ENCODE measurements at places on chromosomes 2 and 18. TPM values are rescaled to one million over a fixed set of nuclear protein-coding genes. Genes with fewer than 3 reads are reported as not detected.

GRCh38 chr2:72263776-72264060, 116.1 kb upstream of the CYP26B1 start:
- H3K4me1 ChIP-seq, result no peaks in the 10 kb centered on the region
- H3K27me3 ChIP-seq, result no peaks in the 10 kb centered on the region
- H3K4me3 ChIP-seq, result no peak overlapping the region
- no peaks in the 10 kb centered on the region for H3K36me3 ChIP-seq

GRCh38 chr2:205556841-205557539, 125.3 kb upstream of the NRP2 start:
- H3K4me1 ChIP-seq, result no peaks in the 10 kb centered on the region
- no peak overlapping the region for H3K27ac ChIP-seq
- H3K4me3 ChIP-seq, result no peak overlapping the region
- H3K36me3 ChIP-seq, result no peaks in the 10 kb centered on the region
- DNase-seq, result no peak

GRCh38 chr2:37600735-37601134, 70.7 kb downstream of the CDC42EP3 start:
- H3K36me3 ChIP-seq, result no peaks in the 10 kb centered on the region
- no peaks in the 10 kb centered on the region for H3K27me3 ChIP-seq
- no peak for DNase-seq
- no peak overlapping the region for H3K4me3 ChIP-seq

DNA sequence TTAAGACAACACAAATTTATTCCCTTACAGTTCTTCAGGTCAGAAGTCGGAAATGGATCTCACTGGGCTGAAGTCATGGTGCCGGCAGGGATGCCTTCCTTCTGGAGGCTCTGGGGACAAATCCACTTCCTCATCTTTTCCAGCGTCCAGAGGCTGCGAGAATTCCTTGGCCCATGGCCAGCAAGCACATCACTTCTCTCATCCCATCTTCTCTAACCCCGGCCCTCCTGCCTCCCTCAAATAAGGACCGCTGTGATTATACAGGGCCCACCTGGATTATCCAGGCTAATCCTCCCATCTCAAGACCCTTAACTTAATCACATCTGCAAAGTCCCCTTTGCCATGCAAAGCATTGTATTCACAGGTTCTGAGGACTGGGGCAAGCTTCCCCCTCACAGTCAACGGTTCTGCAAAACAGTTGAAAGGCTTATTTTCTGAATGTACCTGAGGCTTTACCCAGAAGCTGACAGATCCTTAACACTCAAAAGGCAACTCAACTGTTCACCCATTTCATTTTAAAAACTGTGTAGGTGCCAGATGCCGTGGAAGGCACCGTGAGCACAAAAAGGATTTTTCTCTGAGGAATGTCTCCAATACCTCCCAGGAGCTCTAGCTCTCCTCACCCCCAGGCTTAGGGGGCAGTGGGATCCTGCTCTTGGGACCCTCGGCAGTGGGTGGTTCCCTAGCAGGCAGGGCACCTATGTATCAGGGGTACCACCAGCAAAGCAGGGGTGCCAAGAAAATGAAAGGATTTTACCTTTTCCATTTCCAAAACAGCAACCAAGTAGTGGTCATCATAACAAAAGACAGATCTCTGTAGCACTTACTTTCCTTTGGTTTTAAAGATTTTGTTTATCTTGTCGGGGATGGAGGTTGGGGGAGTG, 84.0 kb downstream of the KCTD1 start:
- peaks cover 33% of the 10 kb centered on the region for H3K4me1 ChIP-seq
- no peaks in the 10 kb centered on the region for H3K27me3 ChIP-seq
- no peak for DNase-seq
- peaks cover 27% of the 10 kb centered on the region for H3K36me3 ChIP-seq

DNA sequence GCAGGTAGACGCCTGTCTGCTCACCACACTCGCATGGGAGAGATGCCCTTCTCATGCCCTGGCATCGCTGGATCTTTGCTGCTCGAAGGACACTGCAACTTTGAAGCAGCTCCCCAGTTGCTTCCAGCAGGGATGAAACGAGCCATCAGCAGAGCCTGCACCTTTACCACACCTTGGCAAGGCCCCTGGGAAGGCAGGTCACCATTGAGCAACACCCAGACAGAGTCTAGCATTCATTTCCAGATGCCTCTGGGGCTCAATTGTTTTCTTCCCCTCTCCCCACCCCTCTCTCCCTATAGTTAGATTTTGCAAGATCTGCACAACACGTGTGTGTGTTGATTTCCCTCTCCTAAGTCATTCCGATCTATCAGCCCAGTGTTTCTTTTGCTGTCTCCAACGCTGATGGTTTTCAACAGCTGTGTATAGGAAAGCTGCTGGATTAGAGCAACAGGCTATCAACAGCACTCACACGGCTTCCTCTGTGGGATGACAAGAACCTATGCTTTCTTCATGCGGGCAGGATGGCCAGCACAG, 25.6 kb upstream of the INHBB start:
- no peak overlapping the region for H3K27ac ChIP-seq
- no peak overlapping the region for H3K4me3 ChIP-seq
- no peaks in the 10 kb centered on the region for H3K4me1 ChIP-seq
- no peaks in the 10 kb centered on the region for H3K36me3 ChIP-seq
- no peak for DNase-seq

- DNase-seq, result no peak
- no peak overlapping the region for H3K4me3 ChIP-seq
- H3K27me3 ChIP-seq, result peaks cover 16% of the 10 kb centered on the region
- H3K4me1 ChIP-seq, result no peaks in the 10 kb centered on the region
- no peak overlapping the region for H3K27ac ChIP-seq
- no peaks in the 10 kb centered on the region for H3K36me3 ChIP-seq
These were observed 45.9 kb upstream of the ATP5MC3 start for GRCh38 chr2:175227393-175227792.

DNA sequence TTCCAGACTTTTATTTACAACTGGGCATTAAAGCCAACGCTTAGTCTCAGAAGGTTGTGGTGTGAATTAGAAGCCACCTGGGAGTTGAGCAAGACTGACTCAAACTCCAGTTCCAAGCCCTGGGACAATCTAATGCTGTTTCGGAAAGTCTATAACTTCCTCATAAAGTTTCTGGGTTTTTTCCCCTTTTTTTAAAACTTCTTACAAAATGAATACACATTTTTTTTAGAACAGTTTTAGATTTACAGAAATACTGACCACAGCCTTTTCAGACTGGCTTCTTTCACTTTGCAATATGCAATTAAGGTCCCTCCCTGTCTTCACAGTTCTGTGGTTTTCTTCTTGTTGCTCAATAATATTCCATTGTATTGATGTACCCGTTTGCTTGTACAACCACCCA, 115.9 kb upstream of the TWIST2 start:
- H3K36me3 ChIP-seq, result no peaks in the 10 kb centered on the region
- DNase-seq, result no peak
- H3K4me3 ChIP-seq, result no peak overlapping the region
- no peak overlapping the region for H3K27ac ChIP-seq

- H3K4me1 ChIP-seq, result peaks cover 6% of the 10 kb centered on the region
- DNase-seq, result no peak
- H3K4me3 ChIP-seq, result no peak overlapping the region
These were observed 70.4 kb upstream of the HPCAL1 start for GRCh38 chr2:10232096-10232815.

DNA sequence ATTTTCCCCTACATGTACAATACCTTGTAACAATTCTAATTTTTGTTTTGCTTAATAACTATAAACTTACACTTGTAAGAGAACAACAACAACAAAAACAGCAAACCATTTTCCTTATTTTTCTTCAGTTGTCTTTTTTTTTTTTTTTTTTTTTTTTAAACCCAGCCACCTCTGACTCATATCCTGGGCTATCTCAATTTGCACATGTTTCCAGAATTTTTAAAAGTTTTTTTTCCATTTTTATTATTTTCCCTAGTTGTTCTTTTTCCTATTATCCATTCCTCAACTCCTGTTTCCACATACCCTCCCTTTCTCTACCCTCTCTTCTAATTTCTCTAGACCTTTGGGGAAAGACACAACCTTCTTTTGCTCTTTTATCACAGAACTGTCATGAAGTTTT, 112.5 kb downstream of the EFEMP1 start:
- no peaks in the 10 kb centered on the region for H3K4me1 ChIP-seq
- H3K27me3 ChIP-seq, result no peaks in the 10 kb centered on the region
- H3K4me3 ChIP-seq, result no peak overlapping the region
- H3K36me3 ChIP-seq, result no peaks in the 10 kb centered on the region
- no peak for DNase-seq

DNA sequence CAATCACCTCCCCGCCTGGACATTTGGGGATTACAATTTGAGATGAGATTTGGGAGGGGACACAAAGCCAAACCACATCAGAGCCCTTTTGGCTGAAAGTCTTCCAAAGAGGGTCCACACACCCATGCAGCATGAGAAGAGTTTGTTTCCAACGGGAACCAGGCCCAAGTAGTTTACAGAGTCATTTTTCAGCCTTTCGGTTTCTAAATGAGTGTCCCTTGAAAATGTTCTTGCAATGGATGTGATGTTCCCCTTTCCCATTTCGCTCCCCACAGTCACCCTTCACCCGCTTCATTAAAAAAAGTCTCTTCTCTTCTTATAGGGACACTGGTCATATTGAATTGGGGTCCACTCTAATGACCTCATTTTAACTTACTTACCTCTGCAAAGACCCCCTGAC, 157.4 kb downstream of the ARL4C start:
- H3K4me3 ChIP-seq, result no peak overlapping the region
- no peaks in the 10 kb centered on the region for H3K4me1 ChIP-seq
- H3K27ac ChIP-seq, result no peak overlapping the region
- no peaks in the 10 kb centered on the region for H3K27me3 ChIP-seq
- H3K36me3 ChIP-seq, result no peaks in the 10 kb centered on the region

COL3A1 gene
- not detected for total RNA-seq

POTEI gene
- total RNA-seq, result not detected

SFXN5 gene
- total RNA-seq, result 16.4 TPM

PCGF1 gene
- 25.9 TPM for total RNA-seq

CPLX4 gene
- total RNA-seq, result not detected

ZNF519 gene
- total RNA-seq, result 27.0 TPM

Data from Calu3 (cell line).